ENCODE measurements at places on chromosomes 16 and 17. TPM values are rescaled to one million over a fixed set of nuclear protein-coding genes. Genes with fewer than 3 reads are reported as not detected.

DNA sequence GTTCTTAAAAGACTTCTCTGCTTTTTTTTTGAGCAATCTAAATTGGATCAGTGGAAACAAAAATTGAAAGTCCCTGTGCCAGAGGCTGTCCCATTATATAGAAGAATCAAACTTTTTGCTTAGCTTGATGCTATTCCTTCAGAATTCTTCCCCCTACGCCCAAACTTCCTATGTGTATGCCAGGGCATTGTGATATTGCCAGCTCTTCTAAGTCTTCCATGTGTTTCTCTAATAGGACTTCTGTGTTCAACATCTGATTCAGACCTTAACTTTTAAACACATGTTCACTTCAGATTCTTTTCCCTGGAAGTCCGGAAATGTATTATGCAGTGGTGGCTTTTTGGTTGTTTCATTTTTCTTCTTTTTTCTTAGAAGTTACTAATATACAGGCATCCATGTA is 18.7 kb downstream of the PTRH2 start:
- DNase-seq: no peak

DNA sequence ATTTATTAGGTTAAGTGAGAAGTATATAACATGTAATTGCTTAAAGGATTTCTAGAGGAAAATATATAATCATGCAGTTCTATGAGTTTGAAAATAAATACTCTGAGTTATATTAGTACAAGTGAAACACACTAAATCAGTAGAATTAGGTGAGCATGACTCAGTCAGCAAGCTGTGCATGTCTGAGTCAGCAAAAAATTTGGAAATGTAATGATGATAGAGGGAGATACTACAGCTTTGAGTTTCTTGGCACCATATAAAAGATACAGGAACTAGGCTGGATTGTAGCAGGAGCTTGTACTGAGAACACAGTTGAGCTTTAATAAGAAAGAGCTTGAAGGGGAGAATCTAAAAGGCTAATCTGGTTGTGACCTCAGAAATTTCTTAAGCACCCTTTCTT is 1224.6 kb downstream of the CDH8 start:
- DNase-seq: no peak

- no peak for DNase-seq
Observed at GRCh38 chr17:44546671-44547606, 10.3 kb upstream of the FZD2 start.

Gene NUPR1
- total RNA-seq: not detected

Gene KRTAP16-1
- total RNA-seq: not detected
